Left forelimb (tissue), 1 donor: ENCODE measurements at places on chromosomes 5 and 9.

DNA sequence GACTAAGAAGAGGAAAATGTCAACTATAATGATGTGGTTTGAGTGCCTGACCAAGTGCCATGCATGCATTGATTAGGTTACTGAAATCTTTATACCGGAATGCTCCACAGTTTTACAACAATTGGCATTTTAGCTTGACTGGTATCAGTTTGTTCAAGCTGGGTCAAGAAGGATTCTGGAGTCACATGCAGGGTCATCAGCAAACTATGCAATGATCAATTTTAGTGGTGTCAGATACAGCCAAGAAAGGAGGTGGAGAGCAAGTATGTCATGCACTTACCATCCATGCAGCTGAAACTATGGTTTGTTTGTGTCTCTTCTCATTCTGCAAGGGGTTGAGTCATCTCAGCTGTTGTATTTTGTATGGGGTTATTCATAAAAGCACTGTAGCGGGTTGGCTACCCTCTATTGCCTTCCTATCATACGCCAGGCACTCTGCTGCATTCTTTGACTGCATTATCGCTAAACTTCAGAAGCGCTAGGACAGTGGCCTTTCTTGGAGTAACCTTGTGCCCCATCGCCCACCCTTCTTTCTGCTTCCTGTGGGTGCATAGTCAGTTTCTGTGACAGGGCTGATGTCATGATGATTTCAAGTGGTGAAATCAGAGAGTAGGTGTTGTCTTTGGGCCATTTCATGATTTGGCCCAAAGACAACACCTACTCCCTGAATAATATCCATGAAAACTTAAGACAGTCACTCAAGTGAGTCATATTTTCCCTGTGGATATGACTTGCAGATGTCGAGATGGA is 145.4 kb downstream of the MTX3 start:
- no peak for DNase-seq

DNA sequence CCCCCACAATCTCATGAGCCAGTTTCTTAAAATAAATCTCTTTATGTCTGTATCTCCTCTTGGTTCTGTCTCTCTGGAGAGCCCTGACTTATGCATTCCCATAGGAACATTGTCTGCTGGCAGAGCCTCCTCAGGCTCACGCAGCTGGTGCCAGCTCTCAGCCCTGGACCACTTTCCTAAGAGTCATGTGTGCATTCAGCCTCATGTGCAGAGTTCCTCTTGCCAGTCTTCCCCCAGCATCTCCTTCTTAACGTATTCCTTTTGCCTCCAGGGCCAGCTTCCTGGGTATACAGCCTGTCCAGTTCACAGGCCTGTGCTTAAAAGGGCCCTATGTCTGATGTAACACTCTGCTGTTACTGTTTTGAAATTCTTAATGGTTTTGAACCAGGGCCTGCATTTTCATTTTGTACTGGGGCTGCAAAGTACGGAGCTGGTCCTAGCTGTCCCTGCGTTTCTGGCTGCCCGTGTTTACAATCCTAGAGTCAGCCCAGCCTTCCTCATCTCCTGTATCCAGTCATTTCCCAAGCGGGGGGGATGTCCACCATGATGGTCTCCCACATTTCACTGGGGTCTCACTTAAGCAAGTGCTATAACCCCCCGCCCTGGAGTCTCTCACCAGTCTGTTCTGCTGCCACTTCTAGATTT is 18.1 kb downstream of the ANKRD33B start:
- DNase-seq: no peak

DNA sequence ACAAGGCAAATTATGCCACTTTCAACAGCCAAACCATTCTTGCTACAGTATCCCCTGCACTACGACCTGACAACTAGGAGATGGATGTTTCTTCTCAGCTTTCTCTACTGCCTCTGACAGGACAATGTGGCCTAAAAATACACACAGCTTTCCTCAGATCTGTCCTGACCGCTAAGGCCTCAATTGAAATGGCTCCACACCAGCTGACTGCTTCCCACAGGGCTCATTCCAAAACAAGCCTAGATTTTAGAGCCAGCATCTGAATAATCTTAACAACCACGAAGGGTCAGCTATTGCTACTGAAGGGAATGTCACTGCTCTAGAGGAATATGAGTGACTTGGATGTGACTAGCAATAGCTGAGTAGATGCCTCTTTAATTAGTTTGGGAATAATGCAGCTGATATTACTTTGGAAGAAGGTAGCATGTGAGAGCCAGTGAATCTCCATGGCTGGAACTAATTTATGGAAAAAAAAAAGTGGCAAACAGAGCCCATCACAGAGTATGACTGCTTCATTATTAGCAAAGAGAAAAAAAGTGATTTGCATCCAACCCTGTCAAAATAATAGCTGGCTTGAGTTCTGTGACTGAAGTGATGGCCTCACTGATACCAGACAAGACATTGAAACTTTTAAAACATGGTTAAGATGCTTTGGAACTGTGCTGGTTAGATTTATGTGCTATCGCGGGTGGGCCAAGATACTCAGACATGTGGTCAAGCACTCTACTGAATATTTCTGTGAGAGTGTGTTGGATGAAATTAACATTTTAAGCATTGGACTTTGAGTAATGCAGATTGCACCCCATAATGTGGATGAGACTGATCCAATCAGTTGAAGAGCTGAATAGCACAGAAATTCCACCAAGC is 450.2 kb downstream of the NR2F1-AS1 start:
- DNase-seq: no peak

DNA sequence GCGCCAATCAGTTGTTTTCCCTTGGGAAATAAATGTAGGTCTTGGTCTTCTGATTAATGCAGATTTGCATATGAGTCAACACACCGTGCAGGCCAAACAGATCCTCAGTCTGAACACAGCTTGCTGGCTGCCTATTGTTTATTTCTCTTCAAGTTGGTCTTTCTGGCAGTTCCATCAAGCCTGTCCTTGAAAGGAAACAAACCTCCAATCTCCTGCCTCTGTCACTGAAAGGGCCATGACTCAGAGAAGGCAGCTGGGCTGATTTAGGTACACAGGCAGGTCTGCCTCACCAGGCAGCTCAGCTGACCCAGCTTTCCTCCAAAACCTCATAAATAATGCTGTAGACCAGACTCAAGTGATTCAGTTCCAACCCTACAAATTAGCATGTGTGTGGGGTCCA is 175.9 kb downstream of the MAN2A1 start:
- DNase-seq: no peak

DNA sequence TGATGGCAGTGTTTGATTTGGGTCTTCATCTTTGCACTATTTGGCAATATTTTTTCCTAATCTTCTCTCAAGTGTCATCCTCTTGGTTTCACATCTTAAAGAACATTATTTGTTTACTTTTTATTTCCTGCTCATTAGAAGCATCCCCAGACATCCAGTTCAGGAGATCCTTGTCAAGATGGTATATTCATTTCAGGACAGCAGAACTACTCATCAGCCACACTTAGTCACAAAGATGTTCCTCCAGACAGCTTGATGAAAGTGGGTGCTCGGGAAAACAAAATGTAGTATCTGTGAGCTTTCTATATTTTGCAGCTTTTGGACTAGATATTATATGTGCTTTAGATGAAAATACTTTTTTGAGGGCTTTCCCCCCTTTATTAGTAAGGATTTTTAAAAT is 72.1 kb upstream of the SREK1 start:
- DNase-seq: no peak

GRCh38 chr5:82707741-82708140 is 369.5 kb downstream of the TMEM167A start:
- DNase-seq: no peak

GRCh38 chr5:38816083-38817030 is 29.5 kb upstream of the OSMR start:
- no peak for DNase-seq

GRCh38 chr5:96339862-96340261 is 93.2 kb downstream of the PCSK1 start:
- no peak for DNase-seq

GRCh38 chr9:124010665-124011321 is 775 bp upstream of the LHX2 start:
- DNase-seq: no peak

GRCh38 chr9:68793605-68794343 is 88.7 kb downstream of the PIP5K1B start:
- DNase-seq: no peak

DNA sequence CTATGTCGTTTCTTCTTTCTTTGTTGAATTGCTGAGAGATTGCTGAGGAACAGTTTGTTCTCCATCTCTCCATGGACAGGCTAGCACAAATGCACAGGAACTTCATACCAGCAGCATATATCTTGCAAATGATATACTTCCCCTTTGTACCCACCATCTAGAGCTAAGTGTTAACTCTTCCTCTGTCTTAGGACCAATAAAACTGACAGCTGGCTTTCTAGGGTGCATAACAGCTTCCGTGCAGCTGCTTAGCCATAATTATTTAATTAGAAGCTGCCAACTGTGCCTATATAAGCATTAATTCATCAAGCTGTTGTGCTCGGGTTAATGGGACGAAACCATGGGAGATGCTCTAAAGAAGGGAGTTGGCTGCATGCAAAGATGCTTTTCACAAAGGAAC is 38.7 kb downstream of the KCTD16 start:
- no peak for DNase-seq

- DNase-seq: no peak
Observed at GRCh38 chr9:20988671-20989315, 42.6 kb downstream of the HACD4 start.

GRCh38 chr9:136694163-136694871 is 7.1 kb upstream of the AGPAT2 start:
- DNase-seq: no peak

DNA sequence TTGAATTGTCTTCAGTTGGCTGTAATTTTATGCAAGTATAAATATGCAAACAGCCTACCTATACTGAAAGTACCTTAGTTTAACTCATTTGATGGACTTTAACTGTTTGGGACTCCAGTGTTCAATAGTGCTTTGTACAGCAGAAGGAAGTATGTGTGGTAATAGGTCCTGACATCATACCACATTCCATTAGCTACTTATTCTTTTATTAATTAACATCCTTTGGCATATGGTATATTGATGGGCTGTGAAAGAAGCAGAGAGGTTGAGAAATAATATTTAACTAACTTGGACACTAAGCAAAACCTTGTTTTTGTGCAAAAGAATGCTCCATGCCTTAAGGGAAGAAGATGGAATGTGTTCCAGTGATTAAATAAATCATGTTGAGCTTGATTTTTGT is 97.6 kb upstream of the SEMA6A start:
- DNase-seq: no peak

DNA sequence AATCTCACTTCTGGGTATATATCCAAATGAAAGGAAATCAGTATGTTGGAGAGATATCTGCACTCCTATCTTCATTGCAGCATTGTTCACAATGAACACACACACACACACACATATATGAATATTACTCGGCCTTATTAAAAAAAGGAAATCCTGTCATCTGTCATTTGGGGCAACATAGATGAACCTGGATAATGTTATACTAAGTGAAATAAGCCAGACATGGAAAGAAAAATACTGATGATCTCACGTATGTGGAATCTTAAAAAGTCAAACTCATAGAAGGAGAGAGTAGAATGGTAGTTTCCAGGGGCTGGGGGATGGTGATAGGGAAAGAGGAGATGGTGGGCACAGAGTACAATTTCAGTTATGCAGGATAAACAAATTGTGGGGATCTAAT is 100.3 kb downstream of the EMB start:
- DNase-seq: no peak
